ENCODE measurements at places on chromosomes 1 and 21.

- DNase-seq, result no peak
Measured at GRCh38 chr21:23986987-23987386, 1620.3 kb downstream of the MRPL39 start.

DNA sequence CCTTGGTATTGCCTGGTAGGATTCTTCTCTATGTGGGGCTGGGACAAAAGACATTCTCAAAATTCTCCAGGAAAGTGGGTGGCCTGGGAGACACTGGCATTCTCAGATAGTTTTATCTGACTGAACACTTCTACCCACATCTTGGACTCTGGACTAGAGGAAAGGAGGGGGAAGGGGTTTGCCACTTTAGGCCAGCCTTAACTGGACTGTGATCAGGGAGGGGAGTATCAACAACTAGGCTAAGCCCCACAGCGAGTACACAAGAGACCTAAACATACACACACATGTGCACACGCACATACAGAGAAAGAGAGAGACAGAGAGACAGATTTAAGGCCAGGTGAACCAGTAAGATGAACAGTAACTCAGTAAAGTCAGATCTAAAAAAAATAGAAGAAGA is 1.2 kb upstream of the SEMA6C start:
- DNase-seq, result no peak

GRCh38 chr1:1915911-1916840 is 1.1 kb downstream of the CALML6 start:
- DNase-seq, result no peak

DNA sequence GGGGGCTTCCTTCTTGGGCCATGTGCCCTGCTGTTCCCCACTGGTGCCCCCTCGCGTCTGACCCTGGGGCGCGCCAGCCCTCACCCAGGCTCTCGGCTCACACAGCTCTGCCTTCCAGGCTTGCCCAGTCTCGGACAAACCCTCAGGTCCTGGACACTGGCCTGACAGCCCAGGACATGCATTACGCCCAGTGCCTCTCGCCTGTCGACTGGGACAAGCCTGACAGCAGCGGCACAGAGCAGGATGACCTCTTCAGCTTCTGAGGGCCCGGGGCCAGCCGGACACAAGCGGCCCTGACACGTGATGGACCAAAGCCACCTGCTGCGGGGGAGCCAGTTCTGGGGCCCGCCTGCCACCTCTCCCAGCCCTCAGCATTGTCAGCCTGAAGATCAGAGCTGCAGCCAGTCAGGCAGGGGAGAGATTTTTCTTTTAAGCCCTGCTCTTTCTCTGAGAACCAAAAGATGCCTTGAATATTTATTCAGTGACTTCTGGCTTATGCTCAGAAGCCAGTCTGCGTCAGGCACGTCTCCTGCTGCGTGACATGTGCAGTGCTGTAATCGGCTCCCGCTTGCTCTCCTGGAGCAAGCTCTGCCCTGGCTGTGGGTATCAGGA is 23.4 kb downstream of the LDLRAP1 start:
- peak; percentile 80 for DNase-seq

- no peak for DNase-seq
Measured at GRCh38 chr1:27136236-27136551, 18.7 kb downstream of the SLC9A1 start.

GRCh38 chr1:40625076-40625475 is 40.4 kb downstream of the RIMS3 start:
- DNase-seq, result no peak

GRCh38 chr21:43921979-43922945 is 57.2 kb downstream of the AGPAT3 start:
- no peak for DNase-seq

DNA sequence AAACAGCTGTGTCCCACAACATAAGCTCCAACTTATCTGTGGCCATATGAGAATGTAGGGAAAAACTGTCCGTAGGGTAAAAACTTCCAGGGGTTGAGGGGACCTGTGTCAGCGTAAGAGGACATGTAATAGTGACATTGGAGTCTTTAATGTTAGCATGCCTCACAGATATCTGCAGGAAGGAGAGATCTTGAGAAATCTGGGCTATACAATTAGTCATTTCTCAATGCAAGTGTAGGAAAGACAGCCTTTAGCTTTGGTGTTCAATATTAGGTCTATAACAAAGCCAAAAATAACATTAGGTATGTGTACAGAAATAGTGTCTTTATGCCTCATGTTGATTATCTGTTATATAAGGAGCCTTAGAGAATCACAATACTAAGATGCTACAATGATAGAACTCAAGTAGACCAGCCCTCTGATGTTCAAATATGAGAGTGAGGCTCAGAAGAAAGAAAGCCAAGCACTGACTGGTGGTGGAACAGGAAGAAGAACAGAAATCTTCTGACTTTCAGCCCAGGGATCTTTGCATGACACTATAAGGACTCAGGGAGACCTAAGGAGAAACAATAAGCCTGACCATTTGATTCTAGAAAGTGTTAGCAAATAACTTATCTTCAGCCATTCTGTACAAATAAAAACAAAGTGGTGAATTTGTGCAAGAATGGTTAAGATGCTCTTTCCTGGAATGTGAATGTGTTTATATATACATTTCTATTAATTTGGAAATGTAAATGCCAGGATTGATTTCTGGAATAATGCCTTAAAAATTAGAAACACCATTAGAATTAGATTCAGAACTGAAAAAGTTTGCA is 152.6 kb downstream of the ZC3H11B start:
- no peak for DNase-seq

DNA sequence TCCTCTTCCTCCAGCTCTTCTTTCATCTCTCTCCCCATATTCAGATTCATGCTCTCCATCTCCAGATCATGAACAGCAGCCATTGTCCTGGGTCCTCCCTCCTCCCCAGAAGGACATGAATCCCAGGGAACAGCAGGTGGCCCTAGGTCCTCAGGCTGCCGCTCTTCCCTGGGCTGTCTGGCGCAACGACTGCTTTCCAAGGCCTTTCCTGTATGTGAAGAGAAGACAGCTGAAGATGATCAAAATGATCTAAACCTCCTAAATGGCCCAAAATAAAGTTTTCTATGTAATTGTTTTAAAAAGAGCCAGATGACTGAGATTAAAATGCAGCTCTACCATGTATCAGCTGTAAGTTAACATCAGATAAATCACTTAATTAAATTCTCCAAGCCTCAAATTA is 22.5 kb downstream of the RHBDL2 start:
- DNase-seq, result no peak

DNA sequence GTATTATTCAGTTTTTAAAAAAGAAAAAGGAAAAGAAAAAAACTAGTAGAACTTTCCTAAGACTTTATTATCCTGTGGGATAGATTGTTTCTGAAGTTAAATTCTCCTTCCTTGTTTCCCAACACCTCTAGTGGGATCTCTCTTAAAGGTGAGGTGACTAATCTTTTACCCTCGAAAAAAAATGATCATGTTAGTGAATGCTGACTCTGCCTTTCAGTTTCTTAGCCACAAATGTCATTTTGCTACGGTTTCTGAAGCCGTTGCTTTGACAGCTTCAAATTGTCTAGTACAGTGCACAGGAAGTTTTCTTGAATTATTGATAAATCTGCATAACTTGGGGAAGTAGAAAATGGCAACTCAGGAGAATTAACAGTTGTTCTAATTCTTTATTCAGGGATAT is 13.0 kb upstream of the NEK7 start:
- no peak for DNase-seq

DNA sequence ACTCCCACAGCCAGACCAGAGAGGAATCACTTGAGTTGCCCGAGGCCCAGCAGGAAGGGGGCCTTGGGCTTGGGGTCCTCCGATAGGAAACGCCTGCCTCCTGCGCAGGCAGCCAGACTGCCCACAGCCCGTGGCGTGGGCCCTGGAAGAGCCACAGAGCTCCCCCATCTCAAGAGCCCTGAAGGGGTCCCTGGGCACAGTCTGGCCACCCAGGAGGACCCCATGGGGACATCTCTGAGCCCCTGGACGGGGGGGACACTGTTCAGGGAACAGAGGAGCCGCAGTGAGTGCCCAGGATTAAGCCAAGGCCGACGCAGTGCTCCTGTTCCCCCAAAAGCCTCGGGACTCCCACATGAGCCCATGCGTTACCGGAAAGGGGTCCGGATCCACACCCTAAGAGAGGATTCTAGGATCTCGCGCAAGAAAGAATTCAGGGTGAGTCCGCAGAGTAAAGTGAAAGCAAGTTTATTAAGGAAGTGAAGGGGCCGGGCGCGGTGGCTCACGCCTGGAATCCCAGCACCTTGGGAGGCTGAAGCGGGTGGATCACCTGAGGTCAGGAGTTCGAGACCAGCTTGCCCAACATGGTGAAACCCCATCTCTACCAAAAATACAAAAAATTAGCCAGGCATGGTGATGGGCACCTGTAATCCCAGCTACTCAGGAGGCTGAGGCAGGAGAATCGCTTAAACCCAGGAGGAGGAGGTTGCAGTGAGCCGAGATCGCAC is 38.1 kb upstream of the LBR start:
- no peak for DNase-seq

GRCh38 chr1:66628926-66629325 is 95.0 kb downstream of the SGIP1 start:
- no peak for DNase-seq

GRCh38 chr1:31579374-31579773 is 3.1 kb downstream of the TINAGL1 start:
- no peak for DNase-seq

- DNase-seq, result no peak
Measured at GRCh38 chr1:59928996-59929395, 2.4 kb upstream of the CYP2J2 start.

GRCh38 chr1:109728870-109729269 is 12.0 kb downstream of the GSTM3 start:
- no peak for DNase-seq

DNA sequence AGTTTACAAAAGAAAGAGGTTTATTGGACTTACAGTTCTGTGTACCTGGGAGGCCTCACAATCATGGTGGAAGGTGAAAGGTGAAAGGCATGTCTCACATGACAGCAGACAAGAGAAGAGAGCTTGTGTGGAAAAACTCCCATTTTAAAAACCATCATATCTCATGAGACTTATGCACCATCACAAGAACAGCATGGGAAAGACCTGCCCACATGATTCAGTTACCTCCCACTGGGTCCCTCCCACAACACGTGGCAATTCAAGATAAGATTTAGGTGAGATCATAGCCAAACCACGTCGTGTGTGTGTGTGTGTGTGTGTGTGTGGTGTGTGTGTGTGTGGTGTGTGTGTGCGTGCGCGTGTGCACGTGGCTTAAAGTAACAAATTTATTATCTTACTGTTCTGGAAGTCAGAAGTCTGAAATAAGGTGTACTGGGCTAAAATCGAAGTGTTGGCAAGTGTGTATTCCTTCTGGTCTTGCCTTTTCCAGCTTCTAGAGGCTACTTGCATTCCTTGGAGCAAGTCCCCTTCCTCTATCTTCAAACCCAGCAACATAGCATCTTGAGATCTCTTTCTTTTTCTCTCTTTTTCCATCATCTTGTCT is 48.1 kb upstream of the MPC2 start:
- DNase-seq, result no peak

GRCh38 chr21:30434033-30434631 is 4.1 kb downstream of the KRTAP13-4 start:
- no peak for DNase-seq

- no peak for DNase-seq
Measured at GRCh38 chr1:6987940-6988339, 202.7 kb downstream of the CAMTA1 start.

DNA sequence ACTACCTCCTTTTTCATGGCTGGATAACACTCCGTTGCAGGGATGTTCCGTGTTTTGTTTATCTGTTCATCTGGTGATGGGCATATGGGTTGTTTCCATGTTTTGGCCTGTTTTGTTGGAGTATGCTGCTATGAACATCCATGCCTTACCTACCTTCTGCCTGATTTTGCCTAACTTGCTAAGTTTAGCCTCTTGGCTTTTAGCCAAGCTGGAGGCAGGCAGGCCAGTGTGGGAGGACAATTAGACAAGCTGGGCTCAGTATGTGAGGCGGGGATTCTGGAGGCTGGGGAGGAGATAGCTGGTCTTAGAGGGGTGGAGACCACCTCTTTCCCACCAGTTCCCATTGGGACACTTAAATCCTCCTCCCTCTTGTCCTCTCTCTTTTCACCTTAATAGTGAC is 98.4 kb upstream of the WNT4 start:
- no peak for DNase-seq

DNA sequence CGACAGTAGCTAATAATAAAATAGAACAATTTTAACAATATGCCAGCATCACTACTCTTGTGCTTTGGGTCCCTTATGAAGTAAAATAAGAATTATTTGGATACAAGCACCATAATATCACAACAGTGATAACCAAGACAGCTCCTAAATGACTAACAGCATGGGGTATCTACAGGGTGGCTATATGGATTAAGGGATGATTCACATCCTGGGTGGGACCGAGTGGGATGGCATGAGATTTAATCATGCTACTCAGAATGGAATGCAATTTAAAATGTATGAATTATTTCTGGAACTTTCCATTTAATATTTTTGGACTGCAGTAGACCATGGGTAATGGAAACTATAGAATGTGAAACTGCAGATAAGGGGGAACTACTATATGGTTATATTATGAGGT is 28.1 kb upstream of the B3GALNT2 start:
- DNase-seq, result no peak

DNA sequence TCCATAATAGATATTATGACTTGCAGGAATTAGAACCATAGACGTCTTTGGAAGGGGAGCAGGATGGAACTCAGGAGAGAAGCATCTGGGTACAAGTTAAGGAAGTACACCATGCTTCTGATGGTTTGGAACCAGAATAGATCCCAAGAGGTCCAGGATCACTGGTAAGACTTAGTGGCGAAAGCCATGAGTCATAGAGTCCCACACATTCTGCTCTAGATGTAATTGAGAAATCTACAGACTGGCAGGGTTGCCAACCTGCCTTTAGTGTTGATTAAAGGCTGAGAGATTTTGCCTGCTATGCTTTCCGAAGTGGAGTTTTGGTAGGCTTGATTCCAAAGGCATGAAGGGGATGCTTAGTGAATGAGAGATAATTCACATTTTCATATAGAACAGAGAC is 57.1 kb upstream of the C1orf87 start:
- DNase-seq, result no peak

DNA sequence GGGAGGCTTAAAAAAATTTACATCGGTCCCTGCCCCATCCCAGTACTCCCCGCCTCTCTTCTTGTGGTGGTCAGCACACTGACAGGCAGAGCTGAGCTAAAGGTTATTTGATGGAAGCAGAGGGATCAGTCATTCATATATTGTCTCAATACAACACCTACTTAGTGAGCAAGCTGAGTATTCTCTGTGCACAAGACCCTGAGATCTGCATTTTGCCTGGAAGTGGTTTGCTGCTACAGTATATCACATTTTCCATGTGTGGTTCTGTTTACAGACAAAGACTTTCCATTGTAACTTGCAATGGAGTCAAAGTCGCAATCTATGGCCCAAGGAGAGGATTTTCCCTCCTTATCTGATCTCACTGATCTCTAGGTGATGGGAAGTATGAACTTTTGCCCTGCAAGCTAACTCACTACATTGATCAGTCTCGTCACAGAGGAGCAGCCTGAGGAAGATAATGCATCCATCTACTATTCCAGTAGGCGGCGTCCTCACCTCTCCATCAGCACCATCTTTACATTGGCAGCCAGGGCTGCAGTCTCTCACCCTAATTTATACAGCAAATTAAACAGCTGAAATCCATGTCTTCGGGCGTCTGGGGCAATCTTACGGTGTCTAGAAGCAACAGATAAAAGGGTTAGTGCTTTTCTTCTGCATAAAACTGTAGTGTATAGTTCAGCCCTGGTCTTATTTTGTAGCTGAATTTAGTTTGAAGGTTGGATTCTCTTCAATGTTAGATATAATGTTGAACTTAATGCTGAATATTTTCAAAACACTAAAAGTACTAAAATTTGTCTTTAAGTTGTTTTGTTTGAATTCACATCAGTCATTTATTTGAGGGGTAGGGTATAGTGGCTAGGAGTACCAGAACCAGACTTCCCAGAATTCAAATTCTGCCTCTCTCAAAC is 3.2 kb upstream of the TRAF5 start:
- DNase-seq, result no peak

Data from AG04450 (cell line).